ENCODE measurements at places on chromosomes 2 and 18. TPM values are rescaled to one million over a fixed set of nuclear protein-coding genes. Genes with fewer than 3 reads are reported as not detected.

DNA sequence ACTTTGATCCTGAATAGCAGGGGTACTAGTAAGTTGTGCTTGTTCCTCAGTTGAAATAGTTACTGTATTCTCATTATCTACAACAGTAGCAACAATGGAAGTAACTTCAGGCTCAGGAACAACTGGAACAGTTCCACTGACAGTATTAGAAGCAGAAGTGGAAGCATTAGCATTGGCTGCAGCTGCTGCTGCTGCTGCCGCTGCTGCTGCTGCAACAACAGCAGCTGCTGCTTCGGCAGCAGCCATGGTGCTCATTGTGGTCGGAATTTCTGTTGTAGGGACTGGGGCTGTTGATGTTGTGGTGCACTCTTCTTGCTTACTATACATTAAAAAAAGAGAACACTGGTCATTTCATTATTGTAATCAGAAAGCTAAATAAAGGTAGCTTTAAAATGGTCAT, 40.8 kb downstream of the PRPF40A start:
- DNase-seq, result no peak

DNA sequence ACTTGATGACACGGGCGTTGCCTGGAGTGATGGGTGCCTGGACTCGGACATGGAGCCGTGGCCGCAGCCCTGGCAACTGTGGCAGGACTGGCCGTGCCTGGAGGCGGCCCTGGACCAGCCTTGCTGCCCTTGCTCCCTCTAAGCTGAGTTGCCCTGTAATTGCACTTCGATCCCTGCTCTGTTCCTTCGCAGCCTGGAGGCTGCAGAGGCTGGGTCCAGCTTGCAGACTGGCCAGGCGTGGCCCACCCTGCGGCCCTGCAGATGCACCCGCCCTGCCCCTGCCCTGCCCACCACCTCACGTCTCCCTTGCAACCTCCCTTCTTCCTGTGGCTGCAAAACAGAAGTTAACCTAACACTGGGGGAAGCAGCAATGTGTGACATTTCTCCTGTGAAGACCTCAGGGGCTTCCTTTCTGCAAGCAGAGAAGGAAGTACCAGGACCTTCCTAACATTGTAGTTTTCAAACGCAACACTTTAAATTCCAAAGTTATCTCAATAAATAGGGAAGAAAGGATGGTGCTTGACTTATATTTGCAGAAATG, 174.6 kb upstream of the TPO start:
- no peak for DNase-seq

DNA sequence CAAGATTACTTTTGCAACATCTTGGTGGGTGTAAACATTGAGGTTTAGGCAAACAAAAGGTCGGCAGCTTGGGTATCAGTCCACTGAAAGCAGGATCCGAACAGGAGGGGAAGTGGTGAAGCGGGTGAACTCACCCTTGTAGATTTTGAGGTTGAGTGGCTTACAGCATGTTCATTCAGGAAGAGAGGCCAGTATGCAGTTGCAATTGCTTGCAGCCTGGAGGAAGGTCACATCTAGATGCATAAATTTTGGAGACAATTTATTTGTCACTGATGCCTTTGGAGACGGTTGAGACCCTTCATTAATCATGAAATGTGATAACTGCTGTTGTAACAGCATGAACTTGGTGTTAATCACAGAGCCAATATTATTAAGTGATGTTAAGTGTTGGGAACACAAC, 131.1 kb downstream of the LTBP1 start:
- peak; percentile 14 for DNase-seq

GRCh38 chr18:72013427-72013850, 530.7 kb downstream of the CBLN2 start:
- DNase-seq, result peak; percentile 50

The FAP gene
- total RNA-seq, result not detected

DNA sequence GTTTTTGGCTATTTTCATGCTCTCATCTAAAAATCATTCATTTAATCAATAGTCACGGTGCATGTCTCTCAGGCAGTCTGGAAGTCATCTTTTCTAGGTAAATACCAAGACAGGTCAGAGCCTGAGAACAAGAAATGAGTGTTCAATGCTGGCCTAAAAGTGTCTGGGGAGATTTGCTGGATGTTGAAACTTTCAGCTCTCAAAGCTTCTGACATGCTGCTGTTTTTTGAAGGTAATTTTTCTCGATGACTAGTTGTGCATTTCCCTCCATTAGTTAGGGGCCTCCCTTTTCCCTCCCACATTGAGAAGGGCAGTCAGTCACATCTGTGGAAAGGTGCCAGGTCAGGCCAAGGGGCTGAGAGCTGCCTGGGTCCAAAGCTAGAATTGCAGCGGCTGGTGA, 115.6 kb downstream of the LPIN1 start:
- no peak for DNase-seq

The NEB gene
- under 0.01 TPM for total RNA-seq

GRCh38 chr2:113240915-113241911, 37.5 kb downstream of the PAX8 start:
- DNase-seq, result peak; percentile 99

Measured in PC-3 (cell line).